ENCODE measurements at places on chromosomes 3 and 15.

GRCh38 chr3:144308396-144308795 lies 336.8 kb downstream of the DIPK2A start:
- DNase-seq: no peak

DNA sequence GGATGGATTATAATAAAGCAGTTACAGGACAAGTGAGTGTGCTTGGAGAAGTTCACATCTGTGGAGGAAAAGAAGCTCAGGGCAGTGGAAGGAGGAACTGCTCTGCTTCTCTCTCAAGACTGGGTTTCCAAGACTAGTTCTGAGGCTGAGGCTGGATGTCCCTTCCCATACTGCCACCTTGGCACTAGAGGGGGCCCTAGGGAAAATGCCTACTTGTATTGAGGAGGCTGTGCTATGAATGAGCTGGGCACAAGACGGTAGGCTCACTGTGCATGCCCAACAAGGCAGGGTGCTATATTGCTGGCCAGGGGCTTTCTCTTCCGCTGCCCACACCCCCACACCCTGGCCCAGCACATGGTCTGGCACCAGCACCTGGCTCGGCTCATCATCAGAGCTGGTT lies 65.2 kb downstream of the SLCO2A1 start:
- DNase-seq: no peak

GRCh38 chr15:36970522-36970921 lies 129.8 kb downstream of the MEIS2 start:
- no peak for DNase-seq

GRCh38 chr15:84982301-84982920 lies 755 bp downstream of the PDE8A start:
- DNase-seq: peak; percentile 53

DNA sequence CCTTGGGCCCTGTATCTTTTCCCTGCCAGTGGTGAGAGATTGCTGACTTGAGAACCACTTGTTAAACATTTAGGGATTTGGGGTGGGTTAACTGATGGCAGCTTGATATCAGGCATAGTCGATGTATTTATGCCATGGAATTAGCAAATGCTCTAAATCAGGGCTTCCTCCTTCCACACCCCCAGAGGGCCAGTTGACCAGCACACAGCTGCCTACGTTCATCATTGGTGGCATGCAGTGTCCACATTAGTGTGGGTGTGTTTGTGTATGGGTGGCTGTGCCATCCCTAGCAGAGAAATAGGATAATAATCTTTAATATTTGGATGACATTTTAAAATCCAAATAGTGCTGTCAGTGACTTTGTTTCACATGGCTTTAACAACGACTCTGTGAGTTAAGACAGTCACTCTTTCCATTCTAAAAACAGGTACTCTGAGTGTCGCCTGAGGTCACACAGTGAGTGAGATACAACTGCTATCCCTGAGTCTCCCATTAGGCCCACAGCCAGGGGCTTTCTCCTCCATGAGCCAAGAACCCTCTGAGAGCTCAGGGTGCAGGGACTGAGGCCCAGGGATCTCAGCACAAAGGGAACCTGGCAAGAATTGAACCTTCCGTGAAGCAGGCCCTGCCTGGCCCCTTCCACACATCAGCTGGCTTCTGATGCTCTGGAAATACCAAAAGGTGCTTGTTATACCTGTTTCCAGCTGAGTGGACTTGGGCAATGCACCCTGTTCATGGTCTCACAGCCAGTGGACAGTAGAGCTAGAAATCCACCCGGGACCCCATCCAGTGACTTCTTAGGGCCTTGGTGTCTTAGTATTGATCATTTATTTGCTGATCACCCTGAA lies 4.3 kb upstream of the LTF start:
- no peak for DNase-seq

DNA sequence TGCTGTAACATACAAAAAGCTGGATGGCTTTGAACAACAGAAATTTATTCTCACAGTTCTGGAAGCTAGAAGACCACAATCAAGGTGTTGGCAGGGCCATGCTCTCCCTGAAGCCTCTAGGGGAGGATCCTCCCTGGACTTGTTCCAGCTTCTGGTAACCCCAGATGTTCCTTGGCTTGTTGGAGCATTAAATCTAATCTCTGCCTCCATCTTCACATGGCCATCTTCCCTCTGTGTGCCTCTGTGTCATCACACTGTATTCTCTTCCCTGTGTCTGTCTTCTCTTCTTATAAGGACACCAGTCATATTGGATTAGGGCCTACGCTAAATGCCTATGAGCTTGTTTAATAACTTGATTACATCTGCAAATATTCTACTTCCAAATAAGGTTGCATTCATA lies 109.5 kb downstream of the STAG1 start:
- no peak for DNase-seq

- DNase-seq: no peak
Observed at GRCh38 chr3:143040261-143040879, 39.0 kb downstream of the U2SURP start.

DNA sequence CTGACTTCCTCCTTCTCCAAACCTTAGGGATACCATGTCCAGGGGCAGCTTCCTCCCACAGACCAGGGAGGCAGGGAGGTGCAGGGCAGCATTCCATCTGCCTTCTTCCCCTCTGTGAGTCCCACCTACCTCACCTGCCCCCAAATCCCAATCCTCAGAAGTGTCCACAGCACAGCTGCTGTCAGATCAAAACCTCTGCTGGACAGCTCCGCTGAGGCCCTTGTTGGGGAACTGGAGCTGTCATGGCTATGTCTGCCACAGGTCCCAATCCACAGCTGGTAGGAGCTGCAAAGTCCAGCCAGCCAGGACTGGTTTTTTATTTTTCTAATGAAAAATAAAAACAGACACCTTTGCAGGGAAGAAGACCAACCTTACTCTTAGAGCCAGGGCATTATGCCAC lies 40.7 kb upstream of the TBC1D21 start:
- DNase-seq: no peak

- no peak for DNase-seq
Observed at GRCh38 chr3:40753951-40754350, 229.2 kb downstream of the ZNF621 start.

- DNase-seq: no peak
Observed at GRCh38 chr3:26029321-26029720, 239.4 kb downstream of the OXSM start.

DNA sequence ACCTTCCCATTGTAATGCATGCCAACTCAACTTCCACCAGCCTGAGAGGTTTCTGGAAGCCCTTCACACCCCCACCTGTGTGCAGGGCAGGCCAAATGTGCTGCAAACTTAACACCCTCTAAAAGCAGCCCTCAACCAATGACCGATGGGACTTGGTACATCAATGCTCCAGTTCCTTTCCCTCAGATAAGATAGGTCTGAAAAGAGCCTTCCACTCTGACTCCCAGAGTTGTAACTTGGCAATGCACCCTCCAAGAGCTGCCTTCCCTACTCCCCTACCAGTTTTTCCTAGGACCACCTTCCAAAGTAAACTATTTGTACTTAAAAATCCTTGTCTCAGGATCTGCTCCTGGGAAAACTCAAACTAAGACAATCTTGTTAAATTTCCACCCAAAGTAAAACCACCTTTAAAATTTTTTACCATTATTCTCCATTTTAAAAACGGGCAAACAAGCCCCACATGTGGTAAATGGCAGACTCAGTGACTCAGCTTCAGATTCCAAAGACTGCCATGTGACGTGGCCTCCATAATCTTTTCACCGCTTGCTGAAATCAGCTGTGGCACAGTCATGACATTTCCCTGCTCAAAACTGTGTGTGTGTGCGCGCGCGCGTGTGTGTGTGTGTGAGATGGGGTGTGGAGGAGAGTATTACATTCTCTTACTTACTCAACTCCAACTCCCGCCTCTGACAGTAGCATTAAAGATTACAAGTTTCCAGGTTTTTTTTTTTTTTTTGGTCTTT lies 17.2 kb downstream of the RASGRP1 start:
- DNase-seq: peak; percentile 32

DNA sequence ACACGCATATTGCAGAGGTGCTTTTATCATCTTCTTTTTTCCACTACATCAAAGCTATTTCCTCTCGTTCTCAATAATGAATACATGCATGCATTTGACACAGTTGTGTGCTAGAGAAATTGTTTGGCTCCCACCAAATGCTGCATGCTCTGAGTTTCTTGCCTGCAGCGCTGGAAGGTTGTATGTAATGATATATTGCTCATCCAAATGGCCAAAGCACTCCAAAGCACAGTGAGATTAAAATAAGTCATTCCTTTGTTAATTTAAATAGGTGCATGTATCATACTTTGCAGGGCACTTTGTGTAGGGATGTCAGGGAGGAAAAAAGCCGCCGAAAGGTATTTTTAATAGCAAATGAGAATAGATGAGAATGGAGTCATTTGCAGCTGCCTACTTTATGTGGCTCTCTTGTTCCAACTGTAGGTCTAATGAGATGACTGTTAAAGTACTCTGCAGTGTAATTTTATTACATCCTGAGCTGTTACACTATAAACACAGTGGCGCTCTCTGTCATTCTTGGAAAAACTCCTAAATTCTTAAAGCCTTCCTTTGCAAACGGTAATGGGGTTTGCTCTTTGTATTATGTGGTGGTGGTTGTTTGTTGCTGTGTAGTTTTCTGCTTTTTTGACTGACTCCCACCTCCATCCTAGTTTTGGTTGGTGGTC lies 56.9 kb upstream of the SKOR1 start:
- DNase-seq: no peak

DNA sequence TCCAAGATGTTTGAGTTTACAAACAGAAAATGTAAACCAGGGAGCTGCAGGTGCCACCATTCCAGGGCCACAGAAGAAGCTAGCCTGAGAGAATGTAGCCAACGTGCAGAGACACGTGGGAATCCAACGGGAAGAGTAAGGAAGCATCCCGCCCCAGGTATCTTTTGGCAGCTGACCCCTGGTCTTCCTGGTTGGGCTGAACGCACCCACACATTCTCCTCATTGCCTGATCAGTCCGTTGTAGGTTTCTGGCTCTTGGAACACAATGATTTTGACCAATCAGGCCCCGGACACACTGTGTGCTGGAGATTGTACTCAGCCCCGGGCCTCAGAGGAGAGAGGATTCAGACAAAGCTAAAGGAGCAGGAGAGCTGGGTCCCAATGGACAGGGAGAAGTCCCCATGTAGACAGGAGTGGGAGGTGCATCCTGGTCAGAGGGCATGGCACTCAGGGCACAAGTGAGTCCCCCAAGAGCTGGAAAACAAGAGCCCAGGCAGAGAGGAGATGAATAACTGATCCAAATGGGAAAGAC lies 102.3 kb downstream of the TPRA1 start:
- no peak for DNase-seq

- DNase-seq: no peak
Observed at GRCh38 chr3:113232342-113232741, 21.0 kb downstream of the BOC start.

DNA sequence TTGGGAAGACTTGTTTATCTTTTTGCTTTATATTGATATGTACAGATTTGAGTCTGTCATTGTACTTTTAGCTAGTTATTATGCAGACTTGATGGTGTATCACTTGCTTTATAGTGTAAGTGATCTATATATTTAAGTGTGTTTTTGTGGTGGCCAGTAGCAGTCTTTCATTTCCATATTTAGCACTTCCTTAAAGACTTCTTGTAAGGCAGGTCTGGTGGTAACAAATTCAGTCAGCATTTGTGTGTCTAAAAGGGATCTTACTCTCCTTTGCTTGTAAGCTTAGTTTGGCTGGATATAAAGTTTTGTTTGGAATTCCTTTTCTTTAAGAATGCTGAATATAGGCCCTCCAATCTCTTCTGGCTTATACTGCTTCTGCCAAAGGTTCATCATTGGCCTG lies 322.5 kb upstream of the EPHA6 start:
- no peak for DNase-seq

GRCh38 chr15:75916978-75917377 lies 13.3 kb downstream of the FBXO22 start:
- no peak for DNase-seq

GRCh38 chr3:56989977-56990640 lies 70.4 kb upstream of the SPATA12 start:
- DNase-seq: no peak

DNA sequence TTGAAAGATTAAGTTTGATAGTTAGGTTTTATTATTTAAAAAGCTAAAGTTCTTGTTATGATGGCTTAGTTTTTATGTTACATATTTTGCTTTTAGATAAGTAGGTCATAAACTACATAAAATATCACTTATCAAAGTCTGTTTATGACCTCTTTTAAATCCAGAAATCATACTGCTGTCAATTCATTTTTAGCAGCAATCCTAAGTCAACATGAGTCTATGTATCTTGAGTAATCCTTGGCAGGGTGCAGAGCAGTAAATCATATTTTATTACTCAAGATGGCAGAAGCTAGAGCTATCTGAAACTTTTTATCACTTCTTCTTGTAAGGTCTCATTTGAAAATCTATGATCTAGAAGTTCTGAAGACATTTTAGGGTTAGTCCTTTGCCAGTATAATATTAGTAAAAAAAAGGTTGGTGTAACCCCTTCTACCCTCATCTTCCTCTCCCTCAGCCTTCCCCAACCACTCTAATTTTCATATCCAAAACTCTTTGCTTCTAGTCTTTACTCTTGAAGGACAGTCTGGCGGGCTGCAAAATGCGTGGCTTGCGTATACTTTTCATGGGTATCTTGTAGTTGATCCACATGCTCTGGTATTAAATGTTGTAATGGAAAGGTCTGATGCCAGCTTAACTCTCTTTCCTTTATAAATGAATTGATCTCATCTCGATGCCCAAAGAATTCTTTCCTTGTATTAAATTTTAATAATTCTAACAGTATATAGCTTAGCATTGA lies 134.0 kb upstream of the THRB start:
- DNase-seq: no peak

DNA sequence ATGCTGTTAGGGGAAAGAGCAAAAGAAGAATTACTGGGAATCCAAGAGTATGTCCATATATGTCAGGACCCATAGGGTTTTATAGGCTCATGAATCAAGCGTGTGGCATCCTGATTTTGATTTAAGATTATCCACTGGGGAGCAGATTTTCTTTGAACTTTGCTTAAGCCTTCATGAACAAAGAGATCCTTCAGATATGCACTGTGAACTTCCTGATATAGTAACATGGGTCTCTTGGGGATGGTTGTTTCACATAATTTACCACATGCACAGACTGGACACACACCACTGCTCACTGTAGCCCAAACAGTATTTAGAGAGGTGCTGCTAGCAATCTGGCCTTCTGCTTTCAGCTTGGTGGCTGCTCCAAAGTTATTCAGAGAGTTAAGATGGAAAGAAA lies 200.9 kb upstream of the ZPLD1 start:
- DNase-seq: no peak

DNA sequence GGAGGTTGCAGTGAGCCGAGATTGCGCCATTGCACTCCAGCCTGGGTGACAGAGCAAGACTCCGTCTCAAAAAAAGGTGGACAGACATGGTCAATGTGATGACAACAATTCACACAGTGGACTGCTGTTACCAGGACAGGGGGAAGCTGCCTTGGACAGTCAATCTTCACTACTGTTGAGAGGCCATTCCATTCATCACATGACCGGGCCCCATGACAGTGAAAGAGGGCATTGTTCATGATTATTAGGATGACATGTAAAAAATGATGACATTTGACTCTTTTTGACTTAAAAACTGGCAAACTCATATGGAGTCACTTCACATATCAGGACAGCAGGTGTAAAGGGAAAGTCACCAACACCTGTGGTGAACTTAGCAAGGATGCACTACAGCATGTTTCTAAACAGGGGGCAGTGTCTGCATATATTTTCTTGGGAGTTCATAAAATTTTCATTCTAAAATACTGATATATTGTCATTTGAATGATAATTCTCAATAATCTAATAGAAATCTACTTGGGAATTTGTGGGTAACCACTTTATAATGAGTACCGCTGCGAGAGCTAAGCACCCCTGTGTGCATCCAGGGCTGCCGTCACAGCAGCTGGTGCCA lies 34.2 kb upstream of the LDHAL6B start:
- no peak for DNase-seq

- no peak for DNase-seq
Observed at GRCh38 chr3:176787506-176787905, 409.8 kb downstream of the TBL1XR1 start.

- DNase-seq: no peak
Observed at GRCh38 chr3:185330644-185331043, 32.3 kb upstream of the MAP3K13 start.
